CD4-positive, alpha-beta T cell treated with Interleukin-15 for 4 hours (primary cell): ENCODE measurements at places on chromosomes 4 and X.

DNA sequence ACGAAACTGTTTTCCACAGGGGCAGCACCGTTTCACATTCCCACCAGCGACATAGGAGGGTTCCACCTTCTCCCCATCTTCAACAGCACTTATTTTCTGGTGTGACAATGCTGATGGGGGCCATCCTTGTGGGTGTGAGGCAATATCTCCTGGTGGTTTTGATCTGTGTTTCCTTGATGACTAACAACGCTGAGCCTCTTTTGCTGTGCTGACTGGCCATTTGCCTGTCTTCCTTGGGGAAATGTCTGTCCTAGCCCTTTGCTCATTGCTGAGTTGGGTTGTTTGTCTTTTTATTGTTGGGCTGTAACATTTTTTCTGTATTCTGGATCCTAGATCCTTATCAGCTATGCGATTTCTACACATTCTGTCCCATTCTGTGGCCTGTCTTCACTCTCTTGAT is 33.7 kb downstream of the ATP2B3 start:
- no peak for DNase-seq

DNA sequence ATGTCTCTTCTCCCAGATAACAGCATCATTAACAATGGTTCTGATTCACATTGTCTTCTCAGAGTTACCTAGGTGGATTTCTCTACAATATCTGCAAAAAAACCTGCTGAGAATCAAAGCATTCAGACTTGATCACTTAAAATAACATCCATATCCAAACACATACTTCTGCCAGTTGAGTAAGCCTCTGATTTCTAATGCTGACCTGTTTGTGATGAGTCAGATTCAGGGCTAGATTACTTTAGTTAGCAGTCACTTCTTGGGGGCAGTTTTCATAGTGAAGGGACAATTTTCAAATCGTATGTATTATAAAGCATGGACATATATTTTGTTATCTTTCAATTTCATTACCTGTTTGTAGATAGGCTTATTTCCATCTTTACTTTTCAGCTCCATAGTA is 35.5 kb downstream of the CCNI start:
- no peak for DNase-seq

GRCh38 chr4:113952452-113953029 is 26.9 kb downstream of the ARSJ start:
- peak; percentile 31 for DNase-seq

- no peak for DNase-seq
Observed at GRCh38 chr4:134160211-134160610, 41.4 kb downstream of the PABPC4L start.

GRCh38 chrX:132748909-132749308 is 209.5 kb downstream of the HS6ST2 start:
- DNase-seq, result no peak

- DNase-seq, result no peak
Observed at GRCh38 chr4:52377563-52377962, 281.5 kb downstream of the USP46 start.

DNA sequence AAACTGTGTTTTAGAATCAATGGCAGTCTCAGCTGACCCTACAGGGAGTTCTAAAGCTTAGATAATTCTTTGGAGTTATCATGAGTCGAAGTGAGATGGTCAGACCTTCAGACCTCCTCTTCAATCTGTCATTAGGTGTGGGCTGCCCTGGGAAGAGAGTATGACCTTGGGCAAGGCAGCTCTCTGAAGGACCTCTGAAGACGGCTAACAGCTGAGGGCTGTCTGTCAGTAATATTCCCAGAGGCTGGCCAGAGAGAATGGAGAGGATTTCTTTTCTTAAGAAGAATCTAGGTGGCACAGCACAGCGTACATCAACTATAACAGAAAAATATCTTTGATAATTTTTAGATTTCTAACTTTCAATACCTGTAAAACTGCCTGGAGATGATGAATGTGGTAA is 379.4 kb downstream of the ZNF674 start:
- DNase-seq, result no peak

DNA sequence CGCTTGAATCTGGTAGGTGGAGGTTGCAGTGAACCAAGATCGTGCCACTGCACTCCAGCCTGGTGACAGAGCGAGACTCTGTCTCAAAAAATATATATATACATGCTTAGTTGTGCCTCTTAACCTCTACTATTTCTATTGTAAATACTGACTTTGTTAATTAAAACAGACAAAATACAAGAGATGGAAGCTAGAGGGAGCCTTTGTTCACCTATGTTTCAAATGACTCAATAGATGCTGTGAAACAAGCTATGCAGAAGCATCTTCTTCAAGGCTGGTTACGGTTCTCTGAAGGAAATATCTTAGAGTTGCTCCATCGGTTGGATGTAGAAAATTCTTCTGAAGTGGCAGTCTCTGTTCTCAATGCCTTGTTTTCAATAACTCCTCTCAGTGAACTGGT is 6.2 kb downstream of the NCAPG start:
- DNase-seq, result peak; percentile 58

DNA sequence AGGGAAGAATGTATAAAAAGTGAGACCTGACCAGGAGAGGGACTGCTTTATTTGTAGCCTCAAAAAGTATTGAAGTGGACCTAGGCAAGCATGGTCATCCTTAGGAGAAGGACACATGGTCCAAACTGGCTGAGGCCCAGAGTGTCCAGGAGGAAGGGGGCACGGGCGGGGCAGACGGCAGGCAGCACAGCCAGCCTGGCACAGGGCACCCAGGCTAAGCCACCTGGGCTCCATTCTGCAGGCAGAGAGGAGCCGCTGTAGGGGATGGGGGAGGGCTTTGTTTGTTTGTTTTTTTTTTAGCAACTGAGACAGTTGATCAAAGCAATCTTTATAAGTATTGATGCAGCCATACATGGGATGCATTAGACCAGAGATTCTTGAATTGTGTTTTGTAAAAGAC is 188.6 kb downstream of the PRDM5 start:
- DNase-seq, result no peak

GRCh38 chrX:104922206-104922621 is 298.3 kb downstream of the TEX13A start:
- DNase-seq, result peak; percentile 57

DNA sequence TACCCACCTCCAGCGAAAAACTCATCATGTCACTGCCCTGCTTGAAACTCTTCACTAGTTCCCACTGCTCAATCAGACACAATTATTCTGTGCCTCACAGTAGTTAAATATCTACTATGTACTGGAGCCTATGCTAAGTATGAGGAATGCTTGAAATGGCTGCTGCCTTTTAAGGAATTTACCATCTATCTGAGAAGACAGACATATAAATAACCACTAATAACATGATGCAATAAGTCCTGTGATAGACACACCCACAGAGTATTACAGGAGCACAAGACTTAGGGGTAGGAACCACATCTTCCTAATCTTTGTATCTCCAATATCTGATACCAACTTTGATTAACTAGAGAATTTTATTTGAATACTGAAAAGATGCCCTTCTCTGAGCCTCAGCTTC is 21.1 kb downstream of the SLC25A53 start:
- no peak for DNase-seq

DNA sequence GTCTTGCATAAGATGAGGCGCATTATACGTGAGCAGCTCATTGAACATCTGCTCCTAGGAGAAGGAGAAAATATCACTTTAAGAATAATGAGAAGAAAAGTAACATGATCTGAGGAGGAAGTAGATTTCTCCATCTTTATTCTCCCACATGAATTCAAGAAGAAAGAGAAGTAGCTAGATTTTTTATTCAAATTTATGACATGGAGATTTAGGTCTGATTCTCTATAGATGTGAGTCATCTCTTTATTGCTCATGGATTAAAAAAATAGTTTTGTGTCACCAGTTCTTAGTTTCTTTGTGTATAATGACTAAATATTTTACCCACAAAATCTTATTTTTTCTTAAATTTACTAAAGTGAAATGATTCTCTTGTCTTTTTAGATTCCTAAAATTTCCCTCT is 40.4 kb downstream of the HPGDS start:
- no peak for DNase-seq

DNA sequence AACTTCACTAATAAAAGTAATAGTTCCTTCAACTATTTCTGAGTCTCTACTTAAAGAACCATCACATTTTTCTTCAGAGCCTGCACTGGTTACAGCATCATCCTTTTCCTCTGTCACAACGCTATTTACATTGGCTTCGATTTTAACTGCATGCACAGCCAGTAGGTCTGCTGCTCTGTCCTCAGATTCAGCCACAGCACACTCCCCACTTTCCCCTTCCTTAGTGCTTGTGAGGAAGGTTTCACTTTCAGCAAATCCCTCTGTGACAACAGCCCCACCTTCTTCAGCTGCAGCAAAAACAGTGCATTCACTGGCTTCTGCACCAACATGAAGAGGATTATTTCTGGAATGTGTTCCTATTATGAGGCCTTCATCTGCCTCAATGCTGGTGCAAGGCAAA is 25.7 kb downstream of the BOD1L1 start:
- no peak for DNase-seq

DNA sequence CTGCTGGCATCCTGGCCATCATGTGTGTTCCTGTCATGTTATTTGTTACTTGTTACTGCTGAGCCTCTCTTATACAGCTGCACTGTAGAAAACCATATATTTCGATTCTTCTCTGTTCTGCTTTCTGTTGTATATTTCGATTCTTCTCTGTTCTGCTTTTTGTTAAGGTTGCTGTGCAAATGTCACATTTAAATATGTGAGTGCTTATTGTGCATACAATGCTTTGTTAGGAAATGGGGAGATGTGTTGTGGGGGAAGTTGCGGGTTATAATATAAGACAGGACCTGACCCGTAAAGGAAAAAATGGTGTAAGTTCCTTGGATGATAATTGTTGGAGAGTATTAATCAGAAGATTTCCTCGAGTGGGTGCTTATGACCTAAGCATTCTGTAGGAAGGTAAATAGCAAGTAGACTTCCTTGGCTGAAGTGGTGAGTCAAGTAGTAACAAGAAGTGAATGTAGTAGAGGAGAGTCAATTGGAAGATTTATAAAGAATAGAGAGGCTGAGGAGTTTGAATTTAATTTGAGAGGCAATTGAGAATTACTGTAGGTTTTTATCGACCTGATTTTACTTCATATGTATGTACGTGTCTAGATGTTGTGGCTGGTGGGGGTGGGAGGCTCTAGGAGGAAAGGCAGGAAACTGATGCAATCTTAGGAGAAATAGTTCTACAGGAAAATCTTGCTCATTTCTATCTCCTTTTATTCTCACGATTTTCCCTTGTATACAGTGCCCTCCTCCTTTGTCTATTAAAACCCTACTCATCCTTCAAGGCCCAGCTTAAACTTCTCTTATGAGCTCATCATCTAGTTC is 8.5 kb downstream of the OGT start:
- DNase-seq, result no peak

GRCh38 chrX:100328351-100328750 is 81.7 kb downstream of the PCDH19 start:
- DNase-seq, result no peak

GRCh38 chrX:35787867-35788266 is 10.3 kb upstream of the MAGEB16 start:
- DNase-seq, result no peak

DNA sequence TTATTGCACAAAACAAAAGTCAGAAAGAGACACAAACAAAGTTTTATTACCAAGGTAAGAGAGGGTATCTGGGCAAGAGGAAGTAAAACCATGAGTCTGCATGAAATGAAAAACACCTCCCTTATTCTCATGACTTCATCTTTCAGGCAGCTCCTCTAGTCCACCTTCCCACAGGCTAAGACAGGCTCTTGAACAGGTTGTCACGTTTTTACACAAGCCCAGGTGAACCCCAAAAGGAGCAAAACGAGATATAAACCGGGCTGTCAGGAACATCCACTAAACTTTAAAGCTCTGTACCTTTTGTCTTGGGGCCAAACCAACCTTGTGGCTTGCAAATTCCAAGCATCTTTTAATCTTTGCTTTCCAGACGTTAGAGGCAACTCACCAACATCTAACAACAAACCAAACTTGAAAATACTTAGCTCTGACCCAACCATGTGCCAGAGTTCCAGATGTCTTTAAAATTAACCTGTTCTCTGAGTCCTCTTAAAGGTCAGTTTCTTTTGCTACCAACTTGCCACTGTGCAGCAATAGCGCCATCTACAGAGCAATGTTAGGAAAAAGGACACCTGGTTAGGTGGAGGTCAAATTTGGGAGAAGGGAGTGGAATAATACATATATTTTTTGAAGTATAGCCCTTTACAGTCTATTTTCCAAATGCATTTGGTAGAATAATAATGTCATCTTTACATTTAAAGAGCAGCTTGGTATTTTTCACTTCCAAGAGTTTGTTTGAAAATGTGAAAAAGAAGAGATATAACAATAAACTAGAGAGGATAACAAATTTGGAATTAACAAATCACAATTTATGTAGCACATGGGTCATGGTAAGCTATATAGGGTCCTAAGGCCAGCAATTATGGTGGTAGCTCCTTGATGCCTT is 73.1 kb downstream of the QRFPR start:
- DNase-seq, result peak; percentile 69

- DNase-seq, result no peak
Observed at GRCh38 chr4:40180356-40180755, 16.5 kb upstream of the RHOH start.

GRCh38 chr4:109041463-109042360 is 260.7 kb downstream of the COL25A1 start:
- no peak for DNase-seq

- DNase-seq, result no peak
Observed at GRCh38 chrX:79466636-79467035, 99.5 kb upstream of the ITM2A start.

GRCh38 chr4:133287396-133287795 is 138.3 kb downstream of the PCDH10 start:
- no peak for DNase-seq

GRCh38 chr4:167049257-167049656 is 185.0 kb downstream of the SPOCK3 start:
- DNase-seq, result no peak

DNA sequence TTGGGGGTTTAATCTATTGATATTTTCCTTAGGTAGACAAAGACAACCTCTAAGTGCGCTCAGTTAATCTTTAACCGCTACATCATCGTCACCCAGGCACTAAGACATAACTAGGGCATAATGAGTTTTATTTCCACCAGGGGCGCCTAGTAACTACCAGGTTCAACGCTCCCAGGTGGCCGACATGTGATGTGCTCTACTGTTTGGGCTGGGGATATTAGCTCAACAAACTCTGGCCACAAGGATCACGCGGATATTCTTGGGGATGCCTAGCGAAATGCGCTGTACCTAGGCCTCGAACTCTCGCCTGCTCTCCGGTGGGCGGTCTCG is 915 bp upstream of the RAB33B start:
- DNase-seq, result peak; percentile 81

GRCh38 chr4:121370729-121371325 is 10.0 kb downstream of the QRFPR start:
- peak; percentile 32 for DNase-seq

GRCh38 chr4:142318280-142318679 is 527.8 kb downstream of the INPP4B start:
- DNase-seq, result no peak

GRCh38 chr4:94015956-94016355 is 187.4 kb downstream of the ATOH1 start:
- DNase-seq, result no peak

- no peak for DNase-seq
Observed at GRCh38 chr4:100989401-100989800, 357.9 kb downstream of the PPP3CA start.
